ENCODE measurements at places on chromosomes 3 and 15.

- DNase-seq, result no peak
These were observed 77.2 kb downstream of the PDCD6IP start for GRCh38 chr3:33875680-33876079.

DNA sequence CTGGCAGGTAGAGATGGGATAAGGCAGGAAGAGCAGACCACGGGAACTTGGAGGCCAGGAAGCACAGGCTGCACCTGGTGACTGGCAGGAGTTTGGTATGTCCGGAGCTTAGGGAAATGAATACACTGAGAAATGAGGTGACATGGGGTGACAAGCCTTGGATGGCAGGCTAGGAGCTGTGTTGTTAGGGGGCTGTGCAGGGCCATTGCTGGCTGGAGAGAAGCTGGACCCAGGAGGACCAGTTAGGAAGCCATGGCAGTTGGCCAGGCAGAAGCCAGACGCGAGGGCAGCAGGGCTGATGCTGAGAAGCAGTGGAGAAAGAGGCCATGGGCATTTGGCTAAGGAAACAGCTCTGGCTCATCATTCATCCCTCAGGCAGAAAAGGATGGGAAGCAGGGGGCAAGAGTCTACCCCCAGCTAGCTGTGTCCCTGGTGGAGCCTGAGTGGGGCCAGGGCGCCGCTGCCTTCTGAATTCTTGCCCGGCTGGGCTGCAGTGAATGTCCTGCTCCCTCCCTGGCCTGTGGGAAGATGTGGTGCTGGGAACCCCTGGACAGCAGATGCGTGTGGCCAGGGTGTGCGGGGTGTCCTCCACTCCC lies 255.8 kb downstream of the FAM43A start:
- DNase-seq, result no peak

DNA sequence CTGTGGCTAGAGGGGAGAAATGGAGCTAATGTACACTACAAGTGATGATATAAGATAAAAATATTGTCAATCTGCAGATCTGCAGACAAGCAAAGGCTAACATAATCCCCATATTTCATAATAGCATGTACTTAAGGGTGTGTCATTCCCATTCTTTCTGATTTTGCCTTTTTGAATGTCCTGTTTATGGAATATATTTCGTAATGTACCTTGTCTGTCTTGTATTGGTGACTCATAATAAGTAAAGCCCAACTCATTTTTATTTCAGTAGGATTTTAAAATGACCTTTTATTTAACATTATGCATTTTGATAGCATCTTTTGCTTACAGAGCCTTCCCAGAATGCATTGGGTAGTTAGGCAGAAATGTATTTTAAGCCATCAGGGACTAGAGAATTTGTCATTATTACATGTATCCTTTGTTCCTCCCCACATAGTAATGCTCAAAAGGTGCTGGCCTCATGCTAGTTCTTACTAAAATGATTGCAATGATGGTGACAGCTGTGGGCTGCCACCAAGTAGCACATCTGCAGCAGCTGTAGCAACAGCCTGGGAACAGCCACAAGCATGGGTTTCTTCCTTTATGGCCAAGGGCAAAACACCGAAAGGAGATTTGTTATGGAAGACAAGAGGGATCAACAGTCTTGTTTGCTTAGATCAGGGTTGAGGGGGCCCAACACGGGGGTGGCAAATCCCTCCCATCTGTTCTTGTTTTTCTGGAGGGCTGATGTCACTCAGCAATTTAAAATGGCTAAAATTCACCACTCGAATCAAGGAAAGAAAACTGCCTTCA lies 188.5 kb downstream of the CADPS start:
- DNase-seq, result no peak

- DNase-seq, result no peak
These were observed 406.5 kb upstream of the ARHGEF26 start for GRCh38 chr3:153714588-153715290.

DNA sequence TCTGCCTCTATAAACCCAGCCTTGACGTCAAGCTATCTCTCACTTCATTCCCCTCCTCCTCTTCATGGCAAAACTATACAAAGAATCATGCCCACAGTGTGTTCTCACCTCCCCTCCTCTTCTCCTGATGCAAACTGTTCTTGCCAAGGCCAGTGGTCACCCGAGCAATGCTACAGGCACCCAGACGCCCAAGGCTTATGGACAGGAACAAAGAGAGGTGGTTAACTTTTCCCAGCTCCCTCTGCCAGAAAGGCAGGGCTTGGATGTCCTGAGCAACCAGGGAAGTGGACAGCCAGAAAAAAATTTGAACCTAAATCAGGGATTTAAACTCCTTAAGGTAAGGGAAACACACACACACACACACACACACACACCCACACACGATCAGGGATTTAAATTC lies 5.1 kb downstream of the SLC41A3 start:
- DNase-seq, result no peak

DNA sequence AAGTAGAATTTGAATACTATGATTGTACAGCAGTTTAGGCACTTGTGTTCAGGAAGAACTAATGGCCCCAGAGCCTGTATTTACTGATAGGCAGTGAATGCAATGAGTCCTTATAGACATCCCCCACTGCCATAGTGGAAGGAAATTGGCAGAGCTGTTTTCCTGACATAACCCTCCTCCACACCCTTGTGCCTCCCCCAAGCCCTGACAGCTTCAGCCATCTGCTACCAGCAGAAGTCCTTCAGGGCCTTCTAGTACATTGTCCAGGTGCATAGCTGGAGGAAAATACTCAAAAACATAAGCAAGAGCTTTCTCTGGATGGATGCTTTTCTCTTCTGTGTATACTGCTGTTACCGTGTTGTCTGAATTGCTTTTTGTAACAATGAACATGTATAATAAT lies 20.6 kb downstream of the ARHGAP31 start:
- no peak for DNase-seq

- DNase-seq, result no peak
These were observed 476.5 kb upstream of the WNT5A start for GRCh38 chr3:55963601-55964000.

- DNase-seq, result no peak
These were observed 396.3 kb upstream of the PROK2 start for GRCh38 chr3:72181251-72181650.

- DNase-seq, result no peak
These were observed 200.8 kb upstream of the TMCO5A start for GRCh38 chr15:37733628-37734027.

GRCh38 chr15:59644756-59645155 lies 12.6 kb downstream of the GTF2A2 start:
- DNase-seq, result no peak

GRCh38 chr3:58296269-58296668 lies 9.8 kb upstream of the RPP14 start:
- no peak for DNase-seq

DNA sequence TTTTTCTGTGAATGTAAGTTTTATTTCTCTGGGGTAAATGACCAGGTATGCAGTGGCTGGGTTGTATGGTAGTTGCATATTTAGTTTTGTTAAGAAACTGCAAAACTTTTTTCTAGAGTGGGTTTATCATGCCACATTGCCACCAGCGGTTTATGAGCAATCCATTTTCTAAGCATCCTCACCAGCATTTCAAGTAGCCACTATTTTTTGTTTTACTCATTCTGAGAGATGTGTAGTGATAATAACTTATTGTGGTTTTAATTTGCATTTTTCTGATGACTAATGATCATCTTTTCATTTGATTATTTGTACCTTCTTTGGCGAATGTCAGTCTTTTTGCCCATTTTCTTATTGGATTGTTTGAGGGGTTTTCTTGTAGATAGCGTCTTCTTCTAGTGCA lies 56.2 kb downstream of the SPRED1 start:
- DNase-seq, result no peak

GRCh38 chr15:43911235-43911781 lies 84.5 kb downstream of the WDR76 start:
- DNase-seq, result no peak

- DNase-seq, result no peak
These were observed 872 bp downstream of the DLEC1 start for GRCh38 chr3:38039899-38040261.

DNA sequence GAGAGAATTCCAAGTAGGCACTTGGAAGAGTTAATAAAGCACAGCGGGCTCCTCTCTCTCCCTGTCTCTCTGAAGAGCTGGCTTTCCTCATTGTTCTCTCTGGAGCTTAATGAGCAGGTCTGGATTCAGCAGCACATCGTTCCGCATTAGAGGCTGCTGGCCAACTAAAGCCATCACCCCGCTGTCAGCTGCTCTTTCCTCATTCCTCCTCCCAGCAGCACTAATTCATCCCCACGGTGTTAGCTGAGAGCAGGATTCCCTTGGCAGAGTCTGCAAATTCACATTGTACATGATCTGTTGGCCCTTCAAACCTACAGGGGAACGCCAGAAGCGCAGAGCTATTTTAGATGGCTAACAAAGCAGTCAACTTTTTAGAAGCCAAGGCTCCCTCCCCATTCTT lies 44.2 kb downstream of the SGO1 start:
- DNase-seq, result no peak

DNA sequence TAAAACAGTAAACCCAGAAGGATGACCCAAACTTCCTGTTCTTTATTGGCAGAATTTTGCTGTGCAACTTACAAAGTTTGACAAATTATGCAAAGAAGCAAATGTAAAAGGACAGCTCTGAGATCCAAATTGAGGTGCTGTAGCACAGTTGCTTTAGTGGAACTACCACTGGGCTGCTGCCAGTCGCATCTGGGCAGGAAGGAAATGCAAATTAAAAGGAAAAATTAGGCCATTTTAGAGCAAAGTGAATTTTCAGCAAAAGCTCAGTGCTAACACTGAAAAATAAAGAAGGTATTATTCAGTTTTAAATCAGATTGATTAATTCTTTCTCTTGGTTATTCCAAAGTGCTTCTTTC lies 104.5 kb downstream of the ZMAT3 start:
- no peak for DNase-seq

- no peak for DNase-seq
These were observed 183.0 kb upstream of the C2CD4B start for GRCh38 chr15:62348118-62348517.

GRCh38 chr3:188323067-188323842 lies 169.3 kb downstream of the LPP start:
- no peak for DNase-seq

DNA sequence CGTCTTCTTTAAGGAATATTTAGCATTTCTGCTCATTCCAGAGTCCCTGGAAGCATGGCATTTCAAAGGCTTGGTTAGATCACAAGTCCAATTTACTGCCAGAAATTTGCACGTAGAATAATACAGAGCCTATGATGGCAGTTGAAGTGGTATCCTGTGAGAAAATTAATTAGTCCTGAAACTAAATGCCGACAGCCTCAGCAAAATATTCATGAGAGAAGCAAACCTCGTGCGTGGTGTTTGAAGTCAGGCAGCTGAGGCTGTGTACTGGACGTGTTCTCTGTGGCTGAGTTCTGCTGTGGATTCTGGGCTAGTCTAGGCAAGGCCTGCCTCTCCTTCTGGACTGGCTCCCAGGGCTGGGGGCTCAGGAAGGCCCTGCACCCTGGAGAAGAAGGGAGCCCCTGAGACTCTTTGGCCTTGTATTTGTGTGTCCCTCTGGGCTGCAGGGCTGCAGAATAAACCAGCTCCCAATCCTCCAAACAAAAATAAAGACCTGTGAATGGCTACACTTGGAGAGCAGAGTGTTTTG lies 106.6 kb downstream of the APBA2 start:
- no peak for DNase-seq

DNA sequence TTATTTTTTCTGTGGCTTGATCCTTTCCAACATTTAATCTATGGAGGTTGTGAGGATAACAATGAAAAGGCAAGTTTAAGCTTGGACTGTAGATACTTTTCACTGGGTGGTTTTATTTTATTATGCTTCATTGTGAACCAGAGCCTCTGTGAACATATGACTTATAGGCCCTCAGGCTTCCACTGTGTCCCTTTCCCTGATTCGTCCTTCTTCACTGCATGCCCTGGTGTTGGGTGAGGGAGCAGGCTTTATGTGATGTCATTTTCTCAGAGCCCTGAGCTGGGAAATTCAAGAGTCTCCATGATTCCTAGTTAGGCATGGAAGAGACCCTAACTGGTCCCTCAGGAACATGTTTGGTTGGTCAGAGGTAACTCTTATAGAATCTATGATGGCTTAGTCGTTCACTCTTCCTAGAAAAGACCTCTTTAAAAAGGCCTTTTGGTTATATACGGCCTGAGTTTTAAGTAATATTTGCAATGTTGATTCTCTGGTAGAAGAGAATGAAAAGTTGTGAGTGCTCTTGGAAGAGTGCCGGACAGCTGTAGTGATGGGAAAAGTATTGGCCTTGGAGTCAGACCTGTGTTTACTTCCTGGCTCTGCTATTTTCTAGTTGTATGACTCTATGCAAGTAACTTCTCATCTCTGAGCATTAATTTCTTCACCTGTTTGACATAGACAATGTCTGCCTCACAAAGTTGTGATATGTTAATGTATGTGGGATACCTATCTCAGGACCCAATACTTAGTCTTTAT lies 168.4 kb downstream of the LPP start:
- no peak for DNase-seq

DNA sequence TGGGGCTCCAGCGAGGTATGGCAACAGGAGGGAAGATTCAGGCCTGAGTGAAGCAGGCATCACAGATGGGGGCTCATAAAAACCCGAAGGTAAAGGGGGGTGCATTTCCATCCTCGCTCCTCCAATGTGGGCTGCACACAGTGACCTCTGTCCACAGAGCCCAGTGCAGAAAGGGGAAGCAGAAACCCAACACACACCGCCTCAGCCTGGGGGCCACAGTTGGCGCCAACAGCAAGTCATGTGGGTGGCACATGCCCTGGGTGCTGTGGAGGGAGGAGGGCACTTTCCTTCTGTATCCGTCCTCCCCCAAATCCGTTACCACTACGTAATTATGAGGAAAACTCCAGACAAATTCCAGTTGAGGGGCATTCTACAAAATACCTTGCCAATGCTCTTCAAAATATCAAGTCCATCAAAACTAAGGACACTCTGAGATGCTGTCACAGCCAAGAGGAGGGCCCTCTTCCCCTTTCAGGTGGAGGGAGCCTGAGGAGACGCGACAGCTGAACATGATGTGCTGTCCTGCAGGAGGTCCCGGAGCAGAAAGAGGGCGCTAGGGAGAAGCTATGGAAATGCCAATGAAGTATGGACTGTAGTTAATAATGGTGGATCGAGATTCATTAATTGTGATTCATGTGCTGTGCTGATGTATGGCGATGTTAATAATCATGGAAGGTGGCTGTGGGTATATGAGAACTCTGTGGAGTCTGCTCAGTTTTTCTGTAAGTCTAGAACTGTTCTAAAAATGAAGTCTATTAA lies 16.4 kb downstream of the APBA2 start:
- peak; percentile 5 for DNase-seq

GRCh38 chr15:45921376-45921775 lies 286.5 kb downstream of the SQOR start:
- peak; percentile 35 for DNase-seq

DNA sequence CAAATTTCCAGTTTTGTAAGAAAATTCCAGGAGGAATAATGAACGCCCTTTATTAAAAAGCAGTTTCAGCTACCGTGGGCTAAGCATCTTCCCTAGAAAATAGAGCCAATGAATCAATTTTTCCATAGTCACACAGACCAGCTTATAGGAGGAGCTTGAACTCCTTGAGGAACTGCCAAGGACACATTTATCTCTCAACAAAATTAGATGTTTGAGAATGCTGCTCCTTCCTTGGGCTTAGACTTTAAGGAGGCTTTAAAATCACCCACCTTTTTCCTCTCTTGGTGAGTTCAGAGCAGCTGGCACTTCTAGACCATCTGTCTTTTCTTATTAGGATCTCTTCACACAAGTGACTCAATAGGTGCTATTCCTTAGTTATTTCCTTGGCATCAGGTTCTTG lies 588.0 kb downstream of the SQOR start:
- no peak for DNase-seq

Measured in HT-29 (cell line).